Activated CD4-positive, alpha-beta memory T cell treated with anti-CD3 and anti-CD28 coated beads, Interleukin-2, amount 10 ng/mL, durations not matched to agents 7 days and 5 days (primary cell): ENCODE measurements at places on chromosomes 1 and 21. TPM values are rescaled to one million over a fixed set of nuclear protein-coding genes. Genes with fewer than 3 reads are reported as not detected.

Gene MYOM3
- total RNA-seq = not detected

DNA sequence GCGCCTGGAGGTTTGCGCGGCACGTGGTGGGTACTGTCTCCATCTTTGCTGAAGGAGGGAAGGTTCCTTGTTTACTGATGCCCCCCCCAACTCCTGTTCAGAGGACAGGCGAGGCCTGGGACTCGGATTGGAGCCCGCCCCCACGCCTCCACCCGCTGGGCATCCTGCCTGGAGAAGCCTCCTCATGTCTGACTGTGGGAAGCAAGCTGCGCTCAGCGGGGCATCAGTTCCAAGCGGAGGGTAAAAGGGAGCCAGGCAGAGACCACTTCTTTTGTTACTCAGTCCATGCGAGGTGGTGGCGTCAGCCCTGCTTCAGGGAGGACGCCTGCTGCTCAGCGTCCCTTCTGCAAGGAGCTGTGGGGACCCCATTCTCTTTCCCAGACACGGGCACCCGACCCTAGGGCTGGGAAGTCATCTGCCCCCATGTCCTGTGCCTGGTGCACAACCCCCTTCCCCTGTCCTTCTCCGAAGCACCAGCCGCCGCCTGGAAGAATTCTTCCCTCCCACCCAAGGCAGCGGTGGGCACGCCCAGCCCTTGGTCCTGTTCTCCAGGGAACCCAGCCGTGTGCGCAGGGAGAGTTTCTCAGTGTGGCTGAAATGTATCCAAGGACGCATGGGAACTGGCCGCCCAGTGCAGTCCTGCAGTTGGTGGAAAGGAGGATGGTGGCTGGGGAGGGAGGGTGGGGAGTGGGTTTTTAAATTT is 414.0 kb downstream of the CAMTA1 start:
- no peak overlapping the region for H3K4me3 ChIP-seq
- H3K27me3 ChIP-seq = peaks cover 5% of the 10 kb centered on the region
- no peak overlapping the region for H3K27ac ChIP-seq
- no peak for DNase-seq
- no peaks in the 10 kb centered on the region for H3K4me1 ChIP-seq

DNA sequence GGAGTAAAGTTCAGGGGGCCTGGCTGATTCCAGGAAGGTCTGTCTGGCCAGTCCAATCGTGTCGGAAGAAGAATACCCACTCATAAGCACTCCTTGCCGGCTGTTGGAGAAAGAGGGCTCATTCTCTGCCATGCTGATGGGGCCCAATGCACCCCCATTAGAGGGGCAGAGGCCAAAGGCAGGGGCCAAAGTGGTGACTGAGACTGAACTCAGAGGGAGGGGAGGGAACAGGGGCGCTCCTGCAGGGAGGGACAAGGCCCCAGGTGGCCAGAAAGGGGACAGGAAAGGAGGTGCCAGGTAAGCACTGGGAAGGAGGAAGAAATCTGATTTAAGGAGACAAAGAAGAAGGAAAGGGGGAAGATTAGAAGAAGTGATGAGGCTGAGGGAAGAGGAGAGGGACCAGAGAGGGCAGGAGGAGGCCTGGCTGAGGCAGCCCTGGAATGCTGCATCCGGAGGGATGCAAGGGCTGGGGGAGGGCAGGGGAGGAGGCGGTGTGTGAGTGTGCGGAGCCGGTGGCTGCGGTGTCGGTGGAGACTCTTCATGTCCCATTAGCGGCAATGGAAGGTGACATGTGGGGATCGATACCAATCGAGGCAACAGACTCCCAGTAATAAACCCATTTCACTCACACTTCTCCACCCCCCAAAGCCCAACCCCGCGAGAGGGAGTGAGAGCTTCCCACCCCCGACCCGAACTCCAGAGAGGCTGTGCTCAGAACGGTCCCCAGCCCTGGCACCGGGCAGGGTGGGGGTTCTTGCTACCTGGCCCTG is 12.0 kb upstream of the ETV3L start:
- no peaks in the 10 kb centered on the region for H3K36me3 ChIP-seq
- H3K4me3 ChIP-seq = no peak overlapping the region
- DNase-seq = no peak
- H3K27me3 ChIP-seq = peaks cover 33% of the 10 kb centered on the region
- no peak overlapping the region for H3K27ac ChIP-seq

- no peaks in the 10 kb centered on the region for H3K36me3 ChIP-seq
- DNase-seq = no peak
- H3K4me3 ChIP-seq = no peak overlapping the region
- H3K27me3 ChIP-seq = peaks cover 9% of the 10 kb centered on the region
- no peaks in the 10 kb centered on the region for H3K4me1 ChIP-seq
- no peak overlapping the region for H3K27ac ChIP-seq
Observed at GRCh38 chr1:201365251-201365650, 12.2 kb downstream of the TNNT2 start.

DNA sequence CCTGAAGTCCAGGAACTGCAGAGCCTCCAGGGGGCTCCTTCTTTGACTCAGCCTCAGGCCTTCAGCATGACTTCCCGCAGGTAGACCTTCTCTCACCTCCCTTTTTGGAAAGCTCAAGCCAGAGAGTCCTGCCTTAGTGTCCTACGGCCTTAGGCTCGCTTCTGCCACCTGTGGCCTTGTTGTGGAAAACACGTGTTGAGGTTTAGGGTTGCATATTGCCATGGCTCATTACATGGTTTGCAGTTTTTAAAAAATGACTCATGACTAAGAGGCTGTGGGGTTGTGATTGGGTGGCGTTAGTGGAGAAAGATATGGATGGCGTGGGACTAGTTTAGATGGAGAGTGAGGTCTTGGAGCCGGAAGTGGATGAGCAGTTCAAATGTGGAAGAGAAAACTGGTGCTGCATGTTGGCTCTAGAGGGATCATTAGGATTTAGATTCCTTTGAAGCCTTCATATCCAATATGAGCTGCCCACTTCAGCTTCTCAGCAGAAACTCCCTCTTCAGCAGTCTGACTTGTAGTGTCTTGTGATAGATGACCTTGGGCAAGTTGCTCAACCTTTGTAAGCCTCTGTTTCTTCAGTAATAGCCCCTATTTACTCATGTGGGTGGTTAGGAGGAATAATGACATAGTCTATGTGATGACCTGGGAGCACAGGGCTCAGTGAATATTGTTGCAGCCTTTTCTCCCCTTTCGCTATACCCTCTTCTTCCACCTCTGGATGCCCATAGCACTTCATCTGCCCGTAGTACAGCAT is 6.5 kb upstream of the FGGY start:
- no peak overlapping the region for H3K27ac ChIP-seq
- H3K4me1 ChIP-seq = peaks cover 24% of the 10 kb centered on the region
- peaks cover 6% of the 10 kb centered on the region for H3K27me3 ChIP-seq
- H3K36me3 ChIP-seq = no peaks in the 10 kb centered on the region

Gene ITLN2
- total RNA-seq = not detected

- peaks cover 12% of the 10 kb centered on the region for H3K27me3 ChIP-seq
- no peaks in the 10 kb centered on the region for H3K36me3 ChIP-seq
- no peak overlapping the region for H3K27ac ChIP-seq
Observed at GRCh38 chr1:53558739-53559315, 99.6 kb downstream of the DMRTB1 start.

DNA sequence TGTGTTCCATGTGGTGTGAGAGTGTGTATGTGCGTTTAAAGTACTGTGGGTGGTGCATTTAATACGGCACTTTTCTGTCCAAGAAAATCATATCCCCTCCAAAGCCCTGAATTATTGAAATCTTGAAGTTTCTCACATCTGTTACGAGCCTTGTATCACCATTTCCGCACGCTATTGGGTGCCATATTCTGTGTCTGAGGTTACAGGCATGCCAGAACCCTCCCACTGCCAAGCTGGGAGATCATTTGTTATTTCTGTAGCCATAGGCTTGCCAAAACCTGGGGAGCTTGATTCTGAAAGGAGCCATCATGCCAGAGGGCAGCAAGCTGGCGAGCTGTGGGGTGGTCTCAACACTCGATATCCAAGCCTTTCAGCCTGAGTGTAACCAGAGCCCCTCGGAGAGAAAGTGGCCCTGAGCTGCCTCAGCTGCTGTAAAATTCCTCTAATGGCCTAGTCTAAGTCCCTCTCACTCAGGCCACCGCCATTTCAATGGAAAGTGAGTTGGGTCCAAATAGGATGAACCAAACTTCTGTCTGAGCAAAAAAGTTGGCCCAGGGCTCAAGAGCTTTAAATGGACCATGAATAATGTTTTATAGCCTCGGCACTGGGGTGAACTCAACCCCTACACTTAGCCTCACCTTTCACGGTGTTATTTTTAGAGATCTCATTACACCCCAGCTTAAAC is 298.4 kb upstream of the DUSP10 start:
- DNase-seq = no peak
- peaks cover 3% of the 10 kb centered on the region for H3K27me3 ChIP-seq
- no peak overlapping the region for H3K4me3 ChIP-seq
- H3K36me3 ChIP-seq = no peaks in the 10 kb centered on the region
- H3K4me1 ChIP-seq = no peaks in the 10 kb centered on the region

- peaks cover 10% of the 10 kb centered on the region for H3K27me3 ChIP-seq
- H3K4me1 ChIP-seq = peaks cover 18% of the 10 kb centered on the region
- H3K4me3 ChIP-seq = no peak overlapping the region
- DNase-seq = no peak
Observed at GRCh38 chr1:211843018-211843417, 12.5 kb upstream of the LPGAT1 start.

DNA sequence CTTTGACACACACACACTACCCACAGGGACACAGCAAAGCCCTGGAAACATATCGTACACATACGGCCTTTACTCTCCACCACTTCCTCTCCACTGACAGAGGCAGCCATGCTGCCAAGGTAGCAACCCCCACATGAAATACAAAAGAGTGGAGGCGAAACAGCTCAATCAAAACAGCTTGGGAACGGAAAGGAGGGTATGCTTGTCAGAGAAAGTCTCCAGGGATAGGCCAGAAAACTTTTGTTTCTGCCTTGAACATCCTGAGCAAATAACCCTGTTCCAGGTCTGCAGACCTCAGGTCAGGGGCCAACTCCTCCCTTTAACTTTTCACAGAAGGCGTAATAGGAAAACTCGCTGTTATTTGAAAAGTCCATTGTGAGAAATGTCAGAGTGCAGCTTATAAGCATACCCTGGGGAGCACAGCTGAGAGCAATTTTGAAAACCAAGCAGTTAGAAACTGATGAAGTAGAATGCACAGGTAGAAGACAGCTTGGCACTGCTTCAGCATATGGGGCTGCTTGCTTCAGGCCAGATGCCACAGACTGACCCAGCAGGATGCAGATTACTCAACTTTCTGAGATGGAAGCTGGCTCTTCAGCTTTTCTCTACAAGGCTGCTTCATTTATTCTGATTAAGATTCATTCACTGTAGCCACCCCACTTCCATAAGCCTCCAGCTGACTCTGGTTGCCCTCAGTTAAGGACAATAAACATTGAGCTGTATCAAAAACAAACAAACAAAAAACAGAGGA is 18.0 kb downstream of the KIAA0319L start:
- peaks cover 45% of the 10 kb centered on the region for H3K4me1 ChIP-seq
- H3K27me3 ChIP-seq = no peaks in the 10 kb centered on the region
- H3K27ac ChIP-seq = peak overlapping the region; percentile 92

DNA sequence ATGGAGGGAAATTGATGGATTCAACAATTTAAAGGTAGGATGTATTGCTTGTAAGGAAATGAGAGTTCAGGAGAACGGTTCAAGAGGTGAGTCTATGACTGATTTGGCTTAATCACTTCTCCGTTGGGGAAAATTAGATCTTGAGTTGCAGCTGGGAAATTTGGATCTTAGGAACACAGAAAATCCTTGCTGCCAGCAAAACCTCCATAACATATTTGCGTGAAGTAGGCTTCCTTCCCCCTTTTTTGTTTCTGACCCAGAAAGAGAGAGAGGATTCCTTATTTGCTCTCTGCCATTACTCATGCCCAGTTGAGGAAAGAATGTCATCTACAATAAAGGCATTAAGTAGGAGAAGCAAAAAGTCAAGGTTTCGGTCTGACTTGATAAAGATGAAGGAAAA is 73.5 kb upstream of the PDC start:
- no peaks in the 10 kb centered on the region for H3K27me3 ChIP-seq
- no peaks in the 10 kb centered on the region for H3K36me3 ChIP-seq
- H3K27ac ChIP-seq = no peak overlapping the region
- H3K4me3 ChIP-seq = no peak overlapping the region

GRCh38 chr21:30271156-30271555 is 11.6 kb downstream of the KRTAP24-1 start:
- no peak overlapping the region for H3K27ac ChIP-seq
- no peaks in the 10 kb centered on the region for H3K4me1 ChIP-seq
- DNase-seq = no peak
- no peaks in the 10 kb centered on the region for H3K36me3 ChIP-seq
- no peak overlapping the region for H3K4me3 ChIP-seq
- no peaks in the 10 kb centered on the region for H3K27me3 ChIP-seq

DNA sequence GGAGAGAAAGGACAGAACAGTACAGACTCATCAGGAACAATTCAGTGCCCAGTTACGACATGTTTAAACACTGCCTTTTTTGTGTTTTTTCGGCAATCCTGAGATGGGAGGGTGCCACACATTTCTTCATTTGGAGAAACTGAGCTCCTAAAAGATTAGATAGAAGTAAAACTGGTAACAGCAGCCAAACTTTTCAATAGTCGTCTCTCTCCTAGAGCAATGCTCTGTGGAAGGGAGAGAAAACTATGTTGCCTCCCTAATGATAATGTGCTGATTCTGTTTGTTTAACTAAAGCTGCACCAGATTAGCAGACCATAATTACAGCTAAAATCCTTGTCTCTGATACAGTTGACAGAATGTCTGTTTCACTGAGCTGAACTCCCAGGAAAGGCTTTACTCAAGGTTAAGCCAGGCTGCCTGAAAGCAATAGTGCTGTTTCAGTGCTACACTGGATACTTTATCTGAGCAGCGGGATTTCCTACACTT is 76.2 kb upstream of the CXADR start:
- no peaks in the 10 kb centered on the region for H3K36me3 ChIP-seq
- DNase-seq = no peak
- H3K27ac ChIP-seq = no peak overlapping the region
- no peak overlapping the region for H3K4me3 ChIP-seq

DNA sequence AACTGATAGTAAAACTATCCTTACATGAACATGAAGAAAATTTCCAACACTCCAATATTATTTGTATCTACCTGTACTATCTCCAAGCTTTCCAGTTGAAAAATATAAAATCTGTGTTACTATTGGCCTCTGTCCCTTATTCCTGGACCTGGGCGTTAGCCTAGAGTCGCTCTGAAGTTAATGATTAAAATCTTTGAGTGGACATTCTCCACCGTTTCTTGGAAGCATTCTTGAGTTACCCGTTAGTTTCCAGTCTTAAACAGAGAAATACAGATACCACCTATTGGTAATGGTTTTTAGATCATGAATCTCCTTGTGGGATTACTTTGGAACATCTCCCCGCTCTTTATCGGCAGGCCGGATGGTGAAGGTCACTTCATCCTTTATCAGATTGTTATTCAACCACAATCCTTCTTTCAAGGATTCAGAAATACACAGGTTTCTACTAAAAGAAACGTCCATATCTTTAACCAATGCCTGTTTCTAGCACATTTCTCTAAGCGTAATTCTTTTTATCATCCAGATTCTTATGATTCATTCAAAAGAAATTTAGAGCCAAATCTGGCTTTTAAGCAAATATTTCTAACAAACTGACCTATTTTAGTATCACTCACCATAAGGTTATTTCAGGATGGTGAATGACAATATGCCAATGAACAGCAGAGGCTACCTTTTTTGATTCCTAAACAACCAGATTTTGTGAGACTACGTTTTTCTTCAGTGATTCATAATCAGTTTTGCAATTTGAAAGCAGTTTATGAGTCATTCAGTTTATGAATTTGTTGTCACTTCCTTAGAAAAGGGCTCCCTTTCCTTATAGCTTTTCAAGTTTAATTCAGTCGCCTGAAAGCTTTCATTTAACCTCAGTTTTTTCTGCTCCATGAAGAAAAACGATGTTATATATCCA is 70.2 kb upstream of the ERRFI1 start:
- H3K36me3 ChIP-seq = peaks cover 12% of the 10 kb centered on the region
- H3K27me3 ChIP-seq = peaks cover under 1% of the 10 kb centered on the region

Gene PCNT
- total RNA-seq = 63.9 TPM

- DNase-seq = no peak
- H3K27ac ChIP-seq = no peak overlapping the region
- no peaks in the 10 kb centered on the region for H3K4me1 ChIP-seq
Observed at GRCh38 chr21:14284481-14284880, 68.5 kb downstream of the RBM11 start.
